ENCODE measurements at places on chromosomes 5 and 9.

- no peak for DNase-seq
Measured at GRCh38 chr9:69325409-69326212, 596 bp downstream of the ENTREP1 start.

DNA sequence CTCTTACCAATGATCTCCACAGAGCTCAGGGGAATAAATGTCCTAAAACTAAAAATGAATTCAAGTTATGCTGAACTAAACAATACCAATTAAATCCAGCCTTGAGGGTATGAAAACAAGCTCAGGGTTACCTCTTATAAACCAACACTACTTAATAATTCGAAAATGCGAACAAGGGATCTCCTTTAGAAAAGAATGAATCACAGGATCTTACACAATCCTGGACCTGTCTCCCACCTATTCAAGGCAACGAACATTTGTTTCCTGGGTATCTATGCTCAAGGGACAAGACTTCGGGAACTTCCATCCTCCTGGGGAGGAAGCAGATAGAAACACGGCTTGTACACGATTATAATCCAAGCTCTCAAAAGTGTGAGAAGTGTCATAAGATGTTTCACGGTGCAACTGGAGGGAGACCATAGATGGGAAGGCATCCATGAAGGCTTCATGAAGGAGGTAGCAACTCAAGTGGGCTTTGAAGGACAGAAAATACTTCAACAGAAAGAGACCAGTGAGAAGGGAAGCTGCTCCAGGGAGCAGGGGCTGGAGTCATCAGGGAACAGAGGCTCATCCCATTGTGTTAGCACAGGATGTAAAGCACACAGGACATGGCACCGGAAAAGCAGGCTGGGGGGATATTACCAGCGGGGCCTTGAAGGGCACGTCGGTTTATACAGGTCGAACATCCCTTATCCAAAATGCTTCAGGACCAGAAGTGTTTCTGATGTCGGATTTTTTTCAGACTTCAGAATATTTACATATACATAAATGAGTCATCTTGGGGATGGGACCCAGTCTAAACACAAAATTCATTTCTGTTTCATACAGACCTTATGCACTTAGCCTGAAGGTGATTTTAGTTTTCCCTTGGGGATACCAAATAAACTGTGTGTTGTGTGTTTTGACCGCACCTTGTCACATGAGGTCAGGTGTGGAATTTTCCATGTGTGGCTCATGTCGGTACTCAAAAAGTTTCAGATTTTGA is 87.4 kb downstream of the TLE1 start:
- DNase-seq, result no peak

DNA sequence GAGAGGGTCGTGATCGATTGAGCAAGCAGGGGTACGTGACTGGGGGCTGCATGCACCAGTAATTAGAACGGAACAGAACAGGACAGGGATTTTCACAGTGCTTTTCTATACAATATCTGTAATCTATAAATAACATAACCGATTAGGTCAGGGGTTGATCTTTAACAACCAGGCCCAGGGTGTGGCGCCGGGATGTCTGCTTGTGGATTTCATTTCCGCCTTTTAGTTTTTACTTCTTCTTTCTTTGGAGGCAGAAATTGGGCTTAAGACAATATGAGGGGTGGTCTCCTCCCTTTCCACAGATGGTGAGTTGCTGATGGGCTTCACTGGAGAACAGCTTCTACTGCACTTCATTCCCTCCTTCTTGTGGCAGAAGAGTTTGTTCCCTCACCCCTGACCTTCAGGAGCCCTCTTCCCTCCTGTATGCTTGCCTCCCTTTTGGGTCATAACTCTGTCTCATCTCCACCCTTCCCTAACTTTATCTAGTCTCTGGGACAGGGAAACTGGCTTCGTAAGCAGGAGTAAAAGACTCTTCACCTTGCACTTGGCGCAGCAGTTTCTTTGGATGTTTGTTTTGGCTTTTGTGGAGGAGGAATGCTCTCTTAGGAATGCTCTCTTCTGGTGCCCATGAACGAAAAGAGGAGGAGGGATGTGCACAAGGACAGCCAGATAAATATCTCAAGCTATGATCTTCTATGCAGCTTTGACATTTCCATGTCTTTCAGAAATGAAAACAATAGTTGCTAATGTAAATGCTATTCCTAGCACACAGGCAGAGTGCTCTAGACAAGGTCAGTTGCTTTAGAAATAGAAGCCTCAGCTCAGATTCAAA is 139.8 kb upstream of the RPS23 start:
- DNase-seq, result no peak

- DNase-seq, result no peak
Measured at GRCh38 chr5:37045703-37046102, 169.1 kb downstream of the NIPBL start.

DNA sequence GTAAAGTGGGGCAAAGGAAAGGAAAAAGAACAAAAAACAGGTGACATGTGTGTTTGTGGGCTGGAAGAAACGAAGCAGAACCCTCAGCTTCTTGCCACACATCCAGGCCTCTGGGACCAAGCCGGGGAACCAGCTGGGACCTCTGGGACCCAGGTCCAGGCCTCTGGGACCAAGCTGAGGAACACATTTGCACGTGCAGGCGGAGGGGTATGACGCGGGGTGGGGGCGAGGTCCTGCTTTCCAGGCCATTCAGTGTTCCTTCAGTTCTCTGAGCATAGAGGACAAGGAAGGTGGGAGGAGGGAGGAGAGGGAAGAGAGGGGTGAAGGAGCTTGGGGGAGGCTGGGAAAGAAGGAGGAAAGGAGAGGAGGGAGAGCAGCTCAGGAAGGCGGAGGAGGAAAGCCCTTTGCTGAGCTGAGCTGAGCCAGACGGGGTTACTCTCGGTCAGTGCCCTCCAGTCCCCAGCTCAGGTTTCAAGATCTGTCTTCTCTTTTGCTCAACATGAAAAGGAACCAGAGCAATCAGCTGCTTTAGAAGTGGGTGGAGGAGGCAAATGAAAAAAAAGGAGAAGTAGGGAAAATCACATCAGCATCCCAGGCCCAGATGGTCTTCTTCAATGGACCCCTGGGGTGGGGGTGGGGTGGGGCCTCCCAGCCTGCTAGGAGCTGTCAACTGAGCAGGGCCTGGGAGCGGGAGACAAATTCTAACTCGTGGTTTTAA is 59.1 kb downstream of the ABCA1 start:
- no peak for DNase-seq

- no peak for DNase-seq
Measured at GRCh38 chr5:68285075-68285840, 69.7 kb downstream of the PIK3R1 start.

DNA sequence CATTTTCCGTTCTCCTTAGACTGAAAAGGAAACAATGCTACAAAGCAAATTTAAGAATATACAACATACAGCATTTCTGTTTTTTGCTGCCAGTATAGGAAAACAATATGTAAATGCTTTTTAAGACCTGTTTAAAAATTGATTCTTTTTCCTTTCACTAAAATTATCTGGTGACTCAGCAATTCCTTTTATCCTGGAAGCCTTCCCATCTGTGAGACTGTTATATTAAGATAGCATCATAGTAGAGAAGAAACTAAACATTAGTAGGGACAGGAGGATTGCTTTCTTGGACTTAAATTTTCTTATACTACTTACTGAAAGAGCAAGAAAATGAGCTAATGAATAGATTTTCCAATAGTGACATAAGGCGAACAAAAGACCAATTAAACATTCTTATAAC is 30.0 kb upstream of the GPR21 start:
- DNase-seq, result no peak

- no peak for DNase-seq
Measured at GRCh38 chr9:93149361-93149760, 15.3 kb upstream of the NINJ1 start.

- no peak for DNase-seq
Measured at GRCh38 chr5:148476302-148476701, 92.5 kb downstream of the FBXO38 start.

- no peak for DNase-seq
Measured at GRCh38 chr5:97134634-97135033, 7.8 kb downstream of the LIX1 start.

DNA sequence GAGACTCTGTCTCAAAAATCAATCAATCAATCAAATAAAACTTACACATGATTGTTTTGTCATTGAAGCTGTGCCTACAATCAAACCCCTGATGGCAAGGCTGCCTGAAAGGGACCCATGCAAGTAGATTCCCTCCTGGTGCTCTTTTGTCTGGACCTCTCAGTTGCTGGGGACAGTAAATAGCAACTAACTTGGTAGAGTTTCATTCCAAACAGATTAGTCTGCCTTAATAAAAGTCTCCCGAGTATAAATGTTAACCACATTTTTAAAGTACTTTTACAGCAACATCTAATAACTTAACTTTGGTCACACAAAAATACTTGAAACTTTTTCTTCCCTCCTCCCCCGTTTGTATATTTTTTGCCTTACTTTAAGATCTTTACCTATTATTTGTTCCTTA is 105.5 kb downstream of the FEM1C start:
- DNase-seq, result no peak

GRCh38 chr9:4859035-4859434 is 66.3 kb downstream of the RCL1 start:
- DNase-seq, result no peak

- DNase-seq, result no peak
Measured at GRCh38 chr9:121367306-121368137, 2.5 kb downstream of the STOM start.

DNA sequence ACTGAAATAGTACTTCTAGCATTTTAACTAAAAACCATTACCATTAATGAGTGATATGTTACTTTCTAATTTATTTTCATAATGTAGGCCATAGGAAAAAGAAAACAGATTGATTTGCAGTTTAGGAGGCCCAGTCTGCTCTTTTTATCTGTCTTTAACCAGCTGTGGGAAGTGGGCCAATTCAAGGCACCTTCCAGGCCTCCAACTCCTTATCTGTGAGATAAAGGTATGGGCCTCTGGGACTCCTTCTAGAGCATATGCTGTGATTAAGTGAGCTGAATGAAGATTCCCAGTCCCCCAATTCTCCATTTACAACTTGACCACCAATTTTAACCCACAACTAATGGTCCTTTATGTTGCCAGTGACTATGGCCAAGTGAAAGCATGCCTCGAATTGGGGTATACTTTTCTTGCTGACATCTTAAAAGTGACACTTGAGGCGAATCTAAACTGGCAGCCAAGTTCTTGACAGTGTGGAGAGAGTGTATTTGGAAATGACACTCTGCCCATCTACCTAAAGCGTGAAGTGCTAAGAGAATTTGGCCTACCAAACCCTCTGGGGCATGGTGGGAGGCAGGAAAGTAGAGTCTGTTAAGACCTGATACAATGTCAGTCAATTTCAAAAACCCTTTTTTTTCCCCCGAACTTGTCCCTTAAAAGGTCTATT is 88.3 kb downstream of the PIK3R1 start:
- DNase-seq, result no peak

All from effector CD4-positive, alpha-beta T cell (primary cell).